ENCODE measurements at places on chromosomes 3 and 15. TPM values are rescaled to one million over a fixed set of nuclear protein-coding genes. Genes with fewer than 3 reads are reported as not detected.
A peak's percentile ranks its signal among the peaks of the same experiment; 100 is the strongest.

GRCh38 chr3:151415289-151415688, 30.7 kb upstream of the P2RY12 start:
- no peak for DNase-seq

DNA sequence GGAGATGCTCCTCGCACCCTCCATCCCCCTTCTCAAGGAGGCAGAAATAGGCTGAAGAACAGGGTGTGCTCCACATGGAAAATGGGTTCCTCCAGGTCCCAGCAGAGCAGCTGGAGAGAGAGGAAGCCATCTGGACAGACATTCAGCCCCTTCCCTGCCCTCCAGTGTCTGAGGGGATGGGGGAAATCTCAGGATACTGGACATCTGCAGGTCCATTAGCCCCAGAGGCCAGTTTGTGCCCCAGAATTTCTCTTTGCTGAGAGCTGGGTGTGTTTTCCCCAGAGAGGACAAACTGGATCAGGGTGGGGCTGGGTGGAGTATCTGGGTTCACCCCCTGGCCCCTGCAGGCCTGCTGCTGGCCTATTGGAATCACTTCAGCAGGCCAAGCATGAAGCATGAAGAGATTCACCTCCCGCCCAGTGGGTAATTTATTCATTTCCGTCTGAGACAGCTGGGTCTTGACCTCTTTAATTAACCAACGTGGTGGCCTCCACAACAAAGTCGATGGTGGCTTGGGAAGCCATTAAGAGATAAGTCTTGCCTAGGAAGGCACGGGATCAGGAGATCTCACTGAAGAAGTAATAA, 4.6 kb downstream of the FAM3D start:
- DNase-seq = no peak

GRCh38 chr3:139935016-139935865, at the start of gene CLSTN2:
Gene CLSTN2, plus strand, starts transcription at chr3:139935185.
- DNase-seq = no peak

- DNase-seq = no peak
Measured at GRCh38 chr3:73846951-73847350, 222.2 kb upstream of the PDZRN3 start.

GRCh38 chr3:175932586-175932985, 1073.5 kb downstream of the NAALADL2 start:
- peak; percentile 6 for DNase-seq

DNA sequence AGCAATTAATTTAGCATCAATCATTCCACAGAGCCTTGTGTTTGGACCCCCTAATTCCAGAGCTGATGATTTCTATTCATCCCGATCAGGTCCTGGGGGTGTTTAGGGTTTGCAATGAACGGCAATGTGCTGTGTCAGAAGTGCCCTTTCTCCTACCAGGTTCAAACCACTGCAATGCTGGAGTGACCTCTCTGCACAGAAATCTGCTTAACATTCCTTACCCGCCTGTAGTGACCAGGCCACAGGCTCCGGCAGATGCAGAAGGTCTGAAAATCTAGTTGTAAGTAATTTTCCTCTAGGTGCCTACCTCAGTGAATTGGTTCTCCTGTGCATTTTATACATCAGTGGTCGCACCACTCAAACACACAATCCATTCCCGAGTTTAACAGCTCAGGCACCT, 725.3 kb upstream of the CFAP20DC start:
- DNase-seq = peak; percentile 48

- DNase-seq = no peak
Measured at GRCh38 chr3:67832817-67833216, 178.4 kb upstream of the SUCLG2 start.

DNA sequence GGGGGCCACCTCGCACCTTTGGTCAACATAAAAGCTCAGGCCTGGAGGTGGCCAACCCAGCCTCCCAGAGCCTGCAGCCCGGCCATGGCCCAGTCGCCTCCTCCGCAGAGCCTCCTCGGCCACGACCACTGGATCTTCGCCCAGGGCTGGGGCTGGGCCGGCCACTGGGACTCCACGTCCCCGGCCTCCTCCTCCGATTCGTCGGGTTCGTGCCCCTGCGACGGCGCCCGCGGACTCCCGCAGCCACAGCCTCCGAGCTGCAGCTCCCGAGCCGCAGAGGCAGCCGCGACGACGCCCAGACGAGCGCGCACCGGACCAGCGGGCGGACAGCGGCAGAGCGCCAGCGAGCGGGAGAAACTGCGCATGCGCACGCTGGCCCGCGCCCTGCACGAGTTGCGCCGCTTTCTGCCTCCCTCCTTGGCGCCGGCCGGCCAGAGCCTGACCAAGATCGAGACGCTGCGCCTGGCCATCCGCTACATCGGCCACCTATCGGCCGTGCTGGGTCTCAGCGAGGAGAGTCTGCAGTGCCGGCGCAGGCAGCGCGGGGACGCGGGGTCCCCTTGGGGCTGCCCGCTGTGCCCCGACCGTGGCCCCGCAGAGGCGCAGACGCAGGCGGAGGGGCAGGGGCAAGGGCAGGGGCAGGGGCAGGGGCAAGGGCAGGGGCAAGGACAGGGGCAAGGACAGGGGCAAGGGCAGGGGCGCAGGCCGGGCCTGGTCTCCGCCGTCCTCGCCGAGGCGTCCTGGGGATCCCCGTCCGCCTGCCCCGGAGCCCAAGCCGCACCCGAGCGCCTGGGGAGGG, at the start of gene MESP2:
Gene MESP2 (plus strand): TSS at position 59 of the 799 bp plus-strand sequence. CDS start 26 bp downstream, at position 85.
- DNase-seq = peak; percentile 65

DNA sequence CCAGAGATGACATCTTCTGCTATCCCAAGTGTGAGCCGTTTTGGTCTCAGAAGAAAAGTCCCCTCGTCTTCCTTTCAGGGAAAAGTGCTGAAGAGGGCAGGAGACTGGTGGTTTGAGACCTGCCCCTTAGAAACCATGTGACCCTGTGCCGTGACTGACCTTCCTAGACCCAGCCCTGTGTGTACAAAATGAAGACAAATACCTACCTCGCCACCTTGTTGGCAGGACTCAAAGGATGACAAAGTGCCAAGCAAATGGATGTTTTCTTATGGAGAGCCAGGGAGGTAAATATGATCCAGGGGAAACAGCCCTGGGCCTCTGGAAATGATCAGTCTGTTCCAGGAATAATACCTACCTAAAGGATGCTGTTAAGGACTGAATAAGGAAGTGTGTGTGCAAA, 41.3 kb downstream of the FAM174B start:
- no peak for DNase-seq

MAPK6 gene
- total RNA-seq = 60.6 TPM

SEMA5B gene
- not detected for total RNA-seq

TERC gene
- 57.0 TPM for total RNA-seq
